ENCODE measurements at places on chromosomes 1 and 21.

- DNase-seq: no peak
Observed at GRCh38 chr1:77026135-77026534, 158.9 kb downstream of the ST6GALNAC5 start.

- DNase-seq: no peak
Observed at GRCh38 chr1:10841118-10841517, 44.7 kb upstream of the CASZ1 start.

DNA sequence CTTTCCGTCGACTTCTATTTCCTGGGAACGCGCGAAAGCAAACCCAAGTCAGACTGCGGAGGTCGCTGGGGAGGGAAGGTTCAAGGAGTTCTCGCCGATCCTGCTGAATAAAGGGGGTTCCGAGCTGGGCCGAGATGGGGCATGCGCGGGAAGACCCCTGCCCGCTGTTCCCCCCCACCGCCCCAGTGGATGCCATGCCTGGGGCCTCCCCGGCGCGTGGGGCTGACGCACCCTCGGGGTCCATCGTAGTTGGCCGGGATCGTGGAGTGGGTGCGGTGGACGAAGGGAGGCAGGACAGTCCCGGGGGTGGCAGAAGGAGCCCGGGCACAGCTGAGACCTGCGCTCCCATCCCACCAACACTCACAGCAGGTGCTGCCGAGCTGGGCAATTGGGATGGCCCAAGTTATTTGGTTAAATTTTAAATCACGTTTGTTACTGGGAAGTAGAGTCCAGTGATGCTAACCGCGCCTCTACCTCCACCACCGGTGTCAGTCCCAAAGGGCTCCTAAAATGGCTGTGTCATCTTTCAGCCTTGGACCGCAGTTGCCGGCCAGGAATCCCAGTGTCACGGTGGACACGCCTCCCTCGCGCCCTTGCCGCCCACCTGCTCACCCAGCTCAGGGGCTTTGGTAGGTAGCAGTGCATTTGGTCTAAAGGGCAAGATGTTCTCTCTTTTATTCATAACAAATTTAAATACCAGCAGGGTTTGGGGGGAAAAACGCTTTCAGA, 801 bp downstream of the MX1 start:
- no peak for DNase-seq

GRCh38 chr1:91716339-91716738, 169.6 kb downstream of the TGFBR3 start:
- no peak for DNase-seq

GRCh38 chr1:24481101-24481500, 21.5 kb upstream of the RCAN3 start:
- no peak for DNase-seq

- DNase-seq: no peak
Observed at GRCh38 chr1:96996001-96996400, 274.4 kb downstream of the PTBP2 start.

DNA sequence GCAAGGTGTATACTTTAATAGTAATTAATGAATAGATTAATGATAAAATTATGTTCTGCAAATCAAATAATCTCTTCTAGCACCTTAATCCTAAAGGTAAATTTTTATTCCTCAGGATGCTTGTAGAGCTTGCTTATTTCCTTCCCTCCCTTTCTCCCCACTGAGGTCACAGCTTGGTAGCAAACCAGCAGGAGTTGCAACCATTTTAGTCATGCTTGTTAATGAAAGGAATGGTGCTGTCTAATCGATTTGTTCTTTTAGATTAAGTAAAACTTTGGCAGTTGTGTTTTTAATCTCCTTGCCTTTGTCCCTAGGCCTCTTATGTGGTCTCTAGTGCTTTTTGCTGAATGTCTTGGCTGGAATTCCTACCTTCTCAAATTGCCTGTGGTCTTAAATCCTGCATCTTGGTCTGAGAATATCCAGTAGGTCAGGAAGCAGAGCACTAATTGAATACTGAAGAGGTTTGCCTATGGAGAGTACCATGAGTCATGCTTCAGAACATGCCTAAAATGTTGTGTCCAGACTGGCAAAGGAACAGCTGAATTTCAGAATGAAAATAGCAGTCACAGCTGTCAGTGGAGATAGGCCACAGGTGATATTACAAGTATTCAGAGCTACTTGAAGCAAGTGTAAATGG, 36.3 kb upstream of the RWDD3 start:
- peak; percentile 56 for DNase-seq

GRCh38 chr1:94013367-94013878, 104.2 kb upstream of the GCLM start:
- no peak for DNase-seq

DNA sequence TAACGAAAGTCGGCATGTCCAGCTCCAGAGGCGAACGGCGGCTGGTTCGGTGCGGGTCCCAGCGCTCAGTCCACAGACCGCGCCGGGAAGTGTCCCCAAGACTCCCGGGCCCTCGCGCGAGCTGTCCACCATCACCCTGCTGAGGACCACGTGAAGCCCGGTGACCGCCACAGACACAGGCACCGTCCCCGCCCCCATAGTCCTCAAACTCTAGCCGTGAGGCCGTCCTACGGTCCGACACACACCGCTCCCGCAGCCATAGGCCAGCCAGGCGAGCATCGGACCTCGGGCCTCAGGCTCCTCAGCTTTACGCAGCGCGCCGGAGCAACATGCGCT, 535 bp downstream of the SETD4 start:
- no peak for DNase-seq
